ENCODE measurements at places on chromosomes 12 and 14.

- H3K27ac ChIP-seq: no peak overlapping the region
- no peak overlapping the region for H3K4me3 ChIP-seq
- H3K4me1 ChIP-seq: no peaks in the 10 kb centered on the region
- H3K27me3 ChIP-seq: no peaks in the 10 kb centered on the region
Measured at GRCh38 chr12:42750356-42750755, 160.8 kb upstream of the PRICKLE1 start.

DNA sequence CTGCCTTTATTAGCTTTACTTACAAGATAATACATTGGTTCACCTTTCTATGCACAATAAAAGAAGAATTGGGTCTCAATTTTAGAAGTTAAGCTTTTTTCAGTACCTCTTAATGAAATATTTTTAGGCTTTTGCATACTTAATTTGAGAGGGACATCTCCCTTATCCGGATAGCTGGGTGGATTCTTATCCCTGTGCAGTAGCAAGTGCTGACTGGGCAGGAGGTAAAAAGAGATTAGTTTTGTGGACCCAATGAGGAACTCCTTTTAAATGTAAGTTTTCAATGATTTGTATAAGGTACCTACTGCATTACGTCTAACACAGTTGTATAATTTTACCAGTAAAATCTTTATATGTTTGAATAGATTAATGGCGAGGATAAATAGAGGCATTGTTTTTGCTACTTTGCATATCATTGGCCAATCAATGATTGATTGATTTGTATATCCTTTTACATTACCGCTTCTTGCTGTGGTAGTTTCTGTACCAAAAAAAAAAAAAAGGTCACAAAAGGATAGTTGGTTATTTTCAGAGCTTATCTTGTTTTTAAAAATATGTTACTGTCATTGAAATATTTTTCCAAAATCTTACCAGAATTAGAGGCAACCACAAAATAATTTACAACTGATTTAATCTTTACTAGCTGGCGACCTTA is 2.2 kb downstream of the CPSF6 start:
- H3K4me1 ChIP-seq: peaks cover 47% of the 10 kb centered on the region
- no peak for DNase-seq
- peak overlapping the region; percentile 67 for H3K4me3 ChIP-seq

DNA sequence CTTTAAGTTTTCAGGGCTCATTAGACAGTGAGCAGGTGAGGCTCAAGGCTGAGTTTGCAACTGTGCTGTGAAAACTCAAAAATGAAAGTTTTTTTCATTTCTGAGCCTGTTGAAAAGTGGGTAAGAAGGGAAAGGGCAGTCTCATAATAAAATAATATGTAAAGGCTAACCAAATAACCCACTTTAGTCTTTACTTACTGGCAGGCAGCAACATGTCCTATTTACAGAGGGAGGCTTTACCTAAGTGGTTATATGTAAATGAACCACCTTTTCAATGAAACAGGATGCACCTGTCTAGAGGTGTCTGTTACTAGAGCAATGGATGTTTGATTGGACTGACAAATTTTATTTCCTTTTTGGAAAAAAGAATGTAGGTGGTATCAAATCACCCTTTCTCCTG is 158.0 kb downstream of the ETV6 start:
- no peaks in the 10 kb centered on the region for H3K27me3 ChIP-seq
- no peak overlapping the region for H3K27ac ChIP-seq
- H3K4me1 ChIP-seq: peaks cover 2% of the 10 kb centered on the region
- H3K4me3 ChIP-seq: no peak overlapping the region

GRCh38 chr12:113299619-113300237 is 35.2 kb downstream of the SLC8B1 start:
- peaks cover 15% of the 10 kb centered on the region for H3K4me1 ChIP-seq
- no peak for DNase-seq
- H3K27ac ChIP-seq: peak overlapping the region; percentile 51
- H3K36me3 ChIP-seq: peaks cover 21% of the 10 kb centered on the region
- no peaks in the 10 kb centered on the region for H3K27me3 ChIP-seq

DNA sequence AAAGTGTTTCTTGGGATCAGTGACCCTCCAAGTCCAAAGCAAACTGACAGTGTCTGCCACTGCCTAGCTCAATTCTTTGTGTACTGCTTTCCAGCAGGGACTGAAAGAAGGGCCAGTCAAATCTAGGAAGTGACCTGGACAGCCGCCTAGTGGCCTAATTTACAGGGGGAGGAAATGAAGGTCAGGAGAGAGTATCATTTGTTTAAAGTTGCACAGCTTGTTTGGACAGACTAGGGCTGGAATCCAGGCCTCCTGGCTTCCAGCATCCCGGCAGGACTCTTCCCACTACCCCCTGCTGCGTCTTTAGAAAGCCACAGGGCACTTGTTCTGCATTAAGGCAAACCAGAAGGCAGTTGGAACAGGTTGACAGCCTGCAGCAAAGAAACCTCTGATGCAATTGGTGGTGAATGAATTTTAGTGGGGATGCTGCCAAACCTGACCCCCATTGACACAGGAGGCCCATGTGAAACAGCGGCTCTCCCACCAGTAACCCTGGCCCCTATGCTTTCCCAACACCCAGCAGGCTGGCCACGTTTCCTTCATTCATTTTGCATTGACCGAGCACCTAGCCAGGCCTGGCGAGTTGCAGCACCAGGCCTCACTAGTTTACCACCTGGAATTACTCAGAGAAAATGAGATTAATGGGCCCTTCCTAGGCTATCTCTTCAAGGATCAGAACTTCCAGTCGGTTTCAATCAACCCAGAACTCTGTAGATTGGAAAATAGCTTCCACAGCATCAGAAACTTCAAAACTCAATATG is 28.2 kb downstream of the GALNT16 start:
- H3K27ac ChIP-seq: no peak overlapping the region
- peaks cover 4% of the 10 kb centered on the region for H3K27me3 ChIP-seq
- no peaks in the 10 kb centered on the region for H3K4me1 ChIP-seq
- no peak overlapping the region for H3K4me3 ChIP-seq
- H3K36me3 ChIP-seq: no peaks in the 10 kb centered on the region
- no peak for DNase-seq

DNA sequence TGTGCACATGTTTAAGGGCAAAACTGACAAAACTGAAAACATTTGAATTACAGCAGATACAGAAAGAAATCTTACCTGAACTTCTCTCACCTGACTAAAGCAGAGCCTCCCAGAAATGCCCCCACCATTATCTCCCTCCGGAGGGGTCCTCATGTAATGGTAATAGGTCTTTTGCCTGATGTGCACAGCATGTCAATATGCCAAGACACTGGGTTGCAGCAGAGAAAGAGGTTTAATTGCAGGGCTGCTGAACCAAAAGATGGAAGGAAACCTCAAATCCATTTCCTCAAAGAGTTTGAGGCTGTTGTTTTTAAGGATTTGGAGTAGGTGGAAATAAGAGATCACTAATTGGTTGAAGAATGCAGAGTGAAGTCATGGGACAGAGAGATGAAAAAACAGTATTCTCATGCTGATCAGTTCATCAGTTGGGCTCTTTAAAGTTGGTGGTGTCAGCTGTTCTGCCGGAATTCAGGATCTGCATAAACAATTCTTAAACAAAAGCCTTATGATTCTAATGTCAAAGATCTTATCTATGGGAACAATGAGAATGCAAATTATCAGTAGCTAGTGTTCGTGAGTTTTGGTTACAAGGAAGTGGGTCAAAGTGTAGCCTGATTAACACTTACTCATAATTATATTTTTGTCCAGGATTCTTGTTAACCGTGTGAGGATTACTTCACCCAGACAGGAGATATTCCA is 18.2 kb downstream of the ANG start:
- H3K4me3 ChIP-seq: no peak overlapping the region
- H3K27me3 ChIP-seq: peaks cover under 1% of the 10 kb centered on the region
- H3K36me3 ChIP-seq: no peaks in the 10 kb centered on the region
- H3K27ac ChIP-seq: no peak overlapping the region
- DNase-seq: no peak
- H3K4me1 ChIP-seq: no peaks in the 10 kb centered on the region

- no peak for DNase-seq
- no peak overlapping the region for H3K4me3 ChIP-seq
- peak overlapping the region; percentile 32 for H3K27ac ChIP-seq
Measured at GRCh38 chr12:48923117-48923516, 2.2 kb downstream of the FKBP11 start.

DNA sequence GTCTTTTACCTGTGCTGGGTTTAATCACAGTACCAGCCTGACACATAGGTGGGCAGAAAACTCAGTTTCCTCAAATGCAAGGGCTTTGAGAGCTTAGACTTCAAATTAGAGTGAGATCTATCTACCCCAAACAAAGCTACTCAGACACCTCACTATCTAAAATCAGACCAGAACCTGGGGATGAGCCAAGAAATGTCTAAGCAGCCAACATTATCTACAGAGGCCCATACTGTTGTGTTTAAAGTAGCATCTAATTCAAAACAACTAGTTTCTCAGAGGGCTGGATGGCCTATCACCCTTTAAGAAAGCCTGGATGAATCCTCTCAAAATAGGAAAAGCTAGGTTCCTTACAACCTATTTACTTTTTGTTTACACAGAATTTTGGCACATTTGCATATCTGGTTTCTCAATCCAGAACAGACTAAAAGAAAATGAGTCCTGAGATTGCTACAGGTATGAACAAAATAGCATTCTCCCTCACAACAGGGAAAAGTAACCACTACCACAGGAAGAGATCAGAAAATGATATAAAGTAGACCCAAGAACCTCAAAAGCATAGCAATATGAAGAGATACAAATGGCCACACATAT is 142.4 kb downstream of the ZFP36L1 start:
- peaks cover 3% of the 10 kb centered on the region for H3K27me3 ChIP-seq
- peaks cover 8% of the 10 kb centered on the region for H3K4me1 ChIP-seq
- H3K27ac ChIP-seq: no peak overlapping the region
- H3K4me3 ChIP-seq: no peak overlapping the region
- no peaks in the 10 kb centered on the region for H3K36me3 ChIP-seq

DNA sequence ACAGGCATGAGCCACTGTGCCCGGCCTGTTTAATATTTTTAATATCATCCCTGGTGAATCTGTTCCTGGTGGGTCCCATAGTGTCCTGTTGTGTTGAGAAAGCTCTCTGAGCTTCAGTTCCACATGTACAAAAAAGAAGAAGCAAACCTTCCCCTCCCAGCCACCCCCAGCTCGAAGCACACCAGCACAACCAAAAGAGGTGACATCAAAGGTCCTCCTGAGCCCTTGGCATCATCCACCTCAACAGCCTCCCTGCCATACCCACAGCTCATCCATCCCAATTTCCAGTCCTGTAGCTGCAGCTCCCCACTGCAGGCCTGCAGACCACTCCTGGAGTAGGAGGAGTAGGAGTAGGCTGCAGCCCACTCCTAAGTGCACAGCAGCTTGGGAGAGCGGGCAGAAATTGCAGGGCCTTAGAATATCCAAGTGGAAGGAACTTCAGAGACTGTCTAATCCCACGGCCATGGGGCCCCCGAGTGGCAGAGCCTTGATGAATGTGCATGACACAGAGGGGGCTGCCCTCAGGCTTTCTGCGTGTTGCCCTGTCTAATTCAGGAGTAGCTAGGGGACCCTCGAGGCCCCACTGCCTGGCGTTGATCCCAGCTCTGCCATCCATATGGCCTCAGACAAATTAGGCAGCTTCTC is 36.7 kb upstream of the CD9 start:
- H3K27me3 ChIP-seq: no peaks in the 10 kb centered on the region
- H3K36me3 ChIP-seq: no peaks in the 10 kb centered on the region
- H3K4me1 ChIP-seq: peaks cover 20% of the 10 kb centered on the region

DNA sequence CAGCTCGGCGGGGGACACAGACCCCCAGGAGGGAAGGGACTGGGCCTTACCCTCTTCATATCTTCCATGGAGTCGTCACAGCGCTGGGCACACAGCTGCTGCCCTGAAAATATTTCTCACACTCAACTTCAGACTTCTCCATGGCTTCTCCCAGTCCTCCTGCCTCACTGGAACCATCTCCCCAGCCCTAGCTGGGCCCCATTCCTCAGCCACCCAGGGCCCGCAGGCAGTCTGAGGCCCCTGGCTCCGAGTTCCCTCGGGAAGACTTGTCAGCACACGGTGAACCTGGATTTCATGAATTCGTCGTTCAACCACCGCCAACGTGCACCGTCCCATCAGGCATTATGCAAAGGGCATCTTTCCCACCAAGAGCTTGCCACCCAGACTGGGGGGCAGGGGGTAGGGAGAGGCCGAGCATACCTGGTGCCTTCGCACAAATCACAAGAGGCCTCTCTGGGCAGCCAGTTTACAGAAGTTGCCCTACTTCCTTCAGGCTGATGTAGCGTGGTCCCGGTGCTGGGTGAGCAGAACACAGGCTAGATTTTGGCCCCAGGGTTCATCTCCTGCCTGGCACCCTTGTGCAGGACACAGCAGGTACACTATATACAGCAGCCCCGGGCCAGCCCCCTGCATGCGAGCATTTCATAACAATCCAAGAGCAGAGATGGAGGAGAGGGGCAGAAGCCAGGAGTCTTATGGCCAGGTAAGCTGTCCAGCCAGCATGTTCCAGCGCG is 44.2 kb downstream of the LTBP2 start:
- no peak for DNase-seq
- H3K27me3 ChIP-seq: peaks cover 36% of the 10 kb centered on the region
- H3K4me1 ChIP-seq: peaks cover 9% of the 10 kb centered on the region
- no peak overlapping the region for H3K4me3 ChIP-seq
- no peaks in the 10 kb centered on the region for H3K36me3 ChIP-seq
- H3K27ac ChIP-seq: no peak overlapping the region

DNA sequence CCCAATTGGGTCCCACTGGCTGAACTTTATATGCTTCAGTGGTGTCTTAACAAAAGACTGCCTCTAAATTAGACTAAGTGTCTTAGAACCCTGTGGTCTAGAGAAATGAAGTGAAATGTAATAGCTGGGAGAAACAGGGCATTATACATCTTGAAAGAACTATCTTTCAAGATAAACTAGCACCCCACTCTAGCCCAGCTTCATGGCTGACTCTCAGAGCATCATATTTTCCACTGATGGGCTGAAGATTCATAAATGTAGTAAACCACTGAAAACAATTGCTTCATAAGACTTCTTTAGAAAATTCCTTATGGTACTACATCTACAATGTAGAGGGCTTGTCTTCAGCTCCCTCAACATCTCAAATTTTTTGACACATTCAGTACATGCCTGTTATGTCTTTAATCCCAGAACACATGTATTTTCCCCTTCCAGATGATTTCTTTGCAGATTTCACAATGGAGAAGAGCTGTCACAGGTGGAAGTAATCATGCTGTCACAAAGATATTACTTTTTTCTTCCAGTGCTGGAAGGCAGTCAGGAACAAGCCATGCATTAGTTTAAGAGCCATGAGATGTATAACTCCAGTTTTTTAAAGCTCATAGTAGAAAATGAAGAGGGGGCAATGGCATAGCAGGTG is 48.5 kb downstream of the IFNG-AS1 start:
- no peaks in the 10 kb centered on the region for H3K27me3 ChIP-seq
- no peak overlapping the region for H3K4me3 ChIP-seq
- peaks cover 39% of the 10 kb centered on the region for H3K4me1 ChIP-seq
- no peak overlapping the region for H3K27ac ChIP-seq
- no peak for DNase-seq
- peaks cover 5% of the 10 kb centered on the region for H3K36me3 ChIP-seq

All from activated naive CD8-positive, alpha-beta T cell treated with anti-CD3 and anti-CD28 coated beads, Interleukin-2, amount 10 ng/mL, durations not matched to agents 7 days and 5 days (primary cell).